ENCODE measurements at places on chromosomes 4 and X. TPM values are rescaled to one million over a fixed set of nuclear protein-coding genes. Genes with fewer than 3 reads are reported as not detected.

DNA sequence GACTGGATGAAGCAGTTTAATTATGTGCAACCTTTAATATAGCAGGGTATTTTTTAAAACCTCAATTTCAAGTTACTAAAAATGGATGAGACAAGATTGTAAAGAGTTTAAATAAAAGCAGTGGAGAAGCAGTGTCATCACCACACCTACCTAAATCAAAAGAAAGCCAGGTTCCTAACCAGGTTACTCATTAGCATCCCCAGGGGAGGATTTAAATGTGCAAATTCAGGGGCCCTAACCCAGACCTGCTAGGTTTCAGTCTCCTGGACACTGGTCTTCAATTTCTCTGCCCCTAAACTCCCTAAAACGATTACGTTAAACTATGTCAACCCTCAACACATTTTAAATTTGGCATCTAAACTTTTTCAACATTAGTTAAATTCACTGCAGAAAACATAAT is 116.9 kb upstream of the KLF3 start:
- DNase-seq, result no peak

DNA sequence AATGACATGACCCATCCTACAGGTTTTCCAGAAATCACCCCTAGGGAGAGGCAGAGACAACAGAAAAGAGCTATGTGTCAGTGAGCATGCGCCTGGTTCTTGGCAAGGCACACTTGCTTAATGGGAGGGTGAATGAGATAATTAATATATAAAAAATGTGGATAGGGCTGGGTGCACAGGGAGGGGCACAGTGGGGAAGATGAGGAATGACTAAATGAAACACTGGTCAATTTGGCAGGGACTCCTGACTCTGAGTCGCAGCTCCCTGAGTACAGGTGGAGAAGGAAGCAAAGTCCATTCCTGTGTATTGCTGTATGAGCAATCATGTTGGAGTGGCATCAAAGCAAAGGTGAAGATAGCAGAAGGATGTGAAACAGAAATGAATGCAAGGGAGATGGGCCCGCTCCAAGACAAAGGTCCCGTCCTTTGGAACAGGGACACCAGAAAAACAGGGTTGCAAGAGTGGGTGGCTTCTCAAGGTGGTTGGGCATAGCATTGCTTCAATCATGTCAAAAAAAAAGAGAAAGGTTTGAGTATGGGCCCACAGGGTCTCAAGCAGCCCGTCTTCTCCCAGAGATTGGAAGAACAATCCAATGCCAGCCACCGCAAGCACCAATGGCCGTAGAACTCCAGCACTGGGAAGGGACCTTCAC is 278.4 kb upstream of the AGTR2 start:
- DNase-seq, result no peak

DNA sequence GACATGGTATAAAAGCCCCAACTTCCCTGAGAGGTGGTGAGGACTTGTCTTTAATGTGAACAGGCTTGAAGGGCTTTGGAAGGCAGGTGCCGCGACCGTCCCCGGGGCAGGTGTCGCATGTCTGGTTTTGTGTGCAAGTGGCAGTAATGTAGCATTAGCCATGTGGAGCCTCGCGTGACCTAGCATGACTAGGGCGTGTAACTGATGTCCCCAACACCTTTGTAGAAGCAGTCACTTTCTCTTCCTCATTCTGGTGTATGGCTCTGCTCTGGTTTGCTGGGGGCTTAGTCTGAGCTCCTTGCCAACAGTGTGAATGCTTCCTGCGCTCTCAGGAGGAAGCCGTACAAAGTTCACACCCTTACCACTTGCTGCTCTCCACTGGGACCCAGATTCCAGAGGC is 145.7 kb downstream of the AMMECR1 start:
- DNase-seq, result no peak

DNA sequence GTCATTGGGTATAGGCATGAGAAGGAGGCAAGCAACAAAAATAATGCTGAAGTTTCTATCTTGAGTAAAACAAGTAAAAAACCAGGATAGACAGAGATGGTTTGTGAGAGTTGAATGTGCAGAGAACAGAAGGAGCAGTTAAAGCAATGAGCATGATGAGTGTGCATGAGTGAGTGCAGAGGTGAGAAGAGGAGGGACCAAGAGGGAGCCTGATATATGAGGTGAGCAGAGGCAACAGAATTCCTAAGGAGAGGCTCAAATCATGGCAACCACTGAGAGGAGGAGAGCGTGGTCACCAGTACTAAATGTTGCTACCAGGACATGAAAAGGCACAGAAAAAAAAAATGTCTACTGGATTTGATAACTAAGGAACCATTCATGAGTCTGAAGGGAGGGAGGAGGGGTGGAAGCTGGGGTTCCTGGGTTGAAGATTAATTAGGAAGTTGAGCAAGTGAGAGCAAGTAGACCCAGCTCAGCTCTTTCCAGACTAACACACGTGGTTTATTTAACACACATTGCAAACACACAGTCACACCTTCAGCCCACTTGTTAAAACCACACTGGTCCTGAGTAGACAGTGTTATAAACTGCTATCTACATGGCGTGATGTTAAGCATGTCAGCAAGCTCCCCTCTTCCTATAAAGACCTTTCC is 69.0 kb upstream of the IQCM start:
- DNase-seq, result no peak

The WAS gene
- total RNA-seq, result 4.4 TPM

The IL2RG gene
- 4.2 TPM for total RNA-seq

- no peak for DNase-seq
Observed at GRCh38 chr4:8662776-8663175, 70.2 kb downstream of the CPZ start.

The BMPR1B gene
- total RNA-seq, result 0.49 TPM

DNA sequence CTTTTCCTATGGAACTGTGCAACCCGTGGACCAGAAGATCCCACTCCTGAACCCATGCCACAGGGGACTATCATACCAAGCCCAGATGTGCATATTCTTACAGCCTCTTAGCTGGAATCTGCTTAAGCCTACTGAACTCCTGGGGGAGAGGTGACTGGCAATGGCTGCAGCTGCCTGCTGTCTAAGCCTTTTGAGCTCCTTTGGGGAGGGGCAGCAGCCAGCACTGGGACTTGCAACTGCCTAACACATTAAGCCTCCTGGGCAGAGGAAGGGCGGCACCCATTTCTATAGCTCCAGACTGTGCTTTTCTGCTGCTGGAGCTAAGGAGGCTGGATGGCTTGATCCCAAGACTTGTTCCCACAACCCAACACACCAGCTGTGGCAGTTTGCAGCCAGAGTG is 117.9 kb upstream of the VEGFC start:
- DNase-seq, result no peak
